Memory B cell (primary cell): ENCODE measurements at places on chromosomes 11 and 22.

DNA sequence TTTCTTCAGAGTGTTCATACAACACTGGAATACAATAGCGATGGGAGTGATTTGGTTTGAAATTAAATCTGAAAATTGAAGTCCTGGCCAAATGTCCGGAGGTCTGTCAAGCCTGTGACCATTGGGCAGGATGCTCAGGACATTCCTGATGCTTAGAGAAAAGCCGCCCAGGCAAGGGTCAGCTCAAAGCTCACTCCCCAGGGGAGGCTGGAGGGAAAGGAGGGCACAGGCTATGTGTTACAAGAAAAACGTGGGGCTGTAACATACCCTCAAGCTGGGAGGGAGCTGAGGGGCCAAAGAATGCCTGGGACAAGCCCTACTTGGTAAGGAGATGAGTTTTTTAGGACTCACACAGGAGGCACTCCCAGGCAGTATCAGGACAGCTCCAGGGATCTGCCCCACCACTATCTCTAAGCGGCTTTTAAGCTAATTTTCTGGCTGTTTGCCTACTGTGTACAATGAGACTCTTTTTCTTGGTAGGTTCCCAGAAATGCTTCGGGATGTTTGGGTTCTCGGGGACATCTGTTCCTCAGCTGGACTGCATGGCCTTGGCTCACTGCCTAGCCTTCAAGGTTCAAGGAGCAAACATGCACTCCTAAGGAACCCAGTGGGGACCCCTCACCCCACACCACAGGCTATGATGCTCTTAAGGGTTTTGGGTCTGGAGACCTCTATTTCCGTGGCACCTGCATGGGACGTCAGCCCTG, 500.1 kb downstream of the BRD1 start:
- DNase-seq: no peak

- no peak for DNase-seq
These were observed 13.8 kb downstream of the SNU13 start for GRCh38 chr22:41674846-41675340.

- peak; percentile 2 for DNase-seq
These were observed 35.6 kb upstream of the TH start for GRCh38 chr11:2207212-2207611.

- no peak for DNase-seq
These were observed 14.2 kb downstream of the ZBTB44 start for GRCh38 chr11:130300567-130300966.

- DNase-seq: no peak
These were observed 4.0 kb downstream of the MICAL2 start for GRCh38 chr11:12114193-12115033.

DNA sequence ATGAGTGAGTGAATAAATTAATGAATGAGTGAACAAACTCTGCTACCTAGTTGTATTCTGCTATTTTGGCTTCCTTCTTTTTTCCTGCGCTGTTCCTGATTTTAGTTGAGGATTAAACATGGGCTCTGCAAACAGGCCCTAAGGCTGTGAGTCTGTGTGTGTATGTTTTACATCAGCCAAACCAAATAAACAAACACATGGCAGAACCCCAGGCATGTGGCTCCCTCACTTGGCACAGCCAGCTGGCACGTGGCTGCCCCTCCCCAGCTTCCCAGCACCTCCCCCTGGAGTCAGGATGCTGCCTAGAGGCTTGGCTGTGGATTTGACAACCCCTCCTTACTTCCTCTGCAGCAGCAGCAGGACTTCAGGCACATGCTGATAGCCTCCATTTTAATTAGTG, 593.2 kb downstream of the INSC start:
- no peak for DNase-seq

DNA sequence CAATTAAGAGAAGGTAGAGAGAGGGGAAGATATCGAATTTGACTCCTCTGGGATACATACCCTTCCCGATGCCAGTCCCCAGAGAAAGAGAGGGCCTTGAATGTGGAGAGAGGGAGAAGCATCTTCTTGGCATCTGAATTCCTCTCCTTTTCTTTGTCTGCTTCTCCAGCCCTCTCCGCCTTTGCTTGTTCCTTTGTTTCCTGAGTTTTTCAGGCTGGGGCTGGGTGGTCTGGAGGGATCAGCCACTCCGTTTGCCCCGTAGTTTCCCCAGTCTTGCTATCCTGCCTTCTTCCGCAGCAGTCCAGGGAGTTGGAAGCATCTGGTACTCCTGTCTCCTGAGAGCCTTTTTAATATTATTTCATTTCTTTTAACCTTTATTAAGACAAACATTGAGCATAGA, 107.1 kb upstream of the CADM1 start:
- no peak for DNase-seq

DNA sequence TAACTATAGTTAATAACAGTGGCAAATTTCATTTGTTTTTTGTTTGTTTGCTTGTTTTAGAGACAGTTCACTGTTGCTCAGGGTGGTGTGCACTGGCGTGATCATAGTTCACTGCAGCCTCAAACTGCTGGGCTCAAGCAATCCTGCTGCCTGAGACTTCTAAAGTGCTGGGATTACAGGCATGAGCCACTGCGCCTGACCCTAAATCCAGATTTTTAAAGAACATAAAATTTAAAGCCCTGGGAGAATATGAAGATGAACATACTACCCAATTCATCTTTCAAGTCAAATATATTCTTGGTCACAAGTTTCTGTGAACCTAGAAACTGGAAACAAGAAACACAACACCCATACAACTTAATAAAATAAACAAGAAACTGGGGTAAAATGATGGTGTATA, 28.1 kb downstream of the RRAS2 start:
- DNase-seq: no peak

DNA sequence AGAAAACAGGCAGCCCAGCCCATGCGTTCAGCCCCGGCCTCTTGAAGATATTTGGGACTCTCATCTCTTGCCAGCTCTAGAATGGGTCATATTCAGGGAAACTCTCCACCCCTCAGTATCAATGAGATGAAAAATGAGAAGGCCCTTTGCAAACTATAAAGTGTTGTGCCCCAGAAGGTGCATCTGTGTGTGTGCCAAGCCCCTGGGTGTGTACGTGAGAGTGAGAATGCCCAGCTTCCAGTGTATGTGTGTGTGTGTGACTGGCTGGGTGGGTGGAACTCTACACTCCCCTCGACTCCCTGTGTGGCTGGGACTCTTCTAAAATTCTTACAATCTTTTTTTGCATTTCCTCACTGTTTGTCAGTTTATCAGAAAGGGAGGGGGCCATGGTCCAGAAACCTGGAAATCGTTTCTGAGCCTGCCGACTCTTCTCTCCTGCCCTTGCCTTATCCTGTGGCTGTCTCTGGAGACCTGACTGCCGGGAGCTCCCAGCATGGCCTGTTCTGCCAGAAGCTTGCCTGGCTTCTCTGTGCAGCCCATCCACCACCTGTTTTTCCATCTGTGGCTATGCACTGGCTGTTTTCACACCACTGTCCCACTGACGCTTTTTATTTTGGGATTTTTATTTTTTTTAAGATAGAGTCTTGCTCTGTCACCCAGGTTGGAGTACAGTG, 1.2 kb downstream of the P2RY6 start:
- no peak for DNase-seq

DNA sequence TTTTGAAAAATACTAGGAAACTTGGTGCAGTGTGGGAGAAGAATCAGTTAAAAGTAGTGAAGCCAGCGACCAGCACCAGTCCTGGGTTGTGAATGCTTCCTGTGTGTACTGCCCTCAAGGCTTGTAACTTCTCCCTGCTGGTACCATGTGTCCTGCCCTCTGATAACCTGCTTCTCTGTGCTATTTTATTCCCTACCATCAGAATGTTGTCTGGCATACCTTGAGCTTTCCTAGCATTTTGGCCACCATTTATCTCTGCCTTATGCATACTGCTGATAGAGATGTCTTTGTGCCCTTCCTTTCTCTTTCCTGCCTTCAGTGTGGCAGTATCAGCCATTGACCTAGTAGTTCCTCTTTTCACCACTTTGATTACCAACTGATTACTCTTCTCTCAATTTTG, 2.0 kb downstream of the GTF2H1 start:
- no peak for DNase-seq
